ENCODE measurements at places on chromosomes 5 and 9.

DNA sequence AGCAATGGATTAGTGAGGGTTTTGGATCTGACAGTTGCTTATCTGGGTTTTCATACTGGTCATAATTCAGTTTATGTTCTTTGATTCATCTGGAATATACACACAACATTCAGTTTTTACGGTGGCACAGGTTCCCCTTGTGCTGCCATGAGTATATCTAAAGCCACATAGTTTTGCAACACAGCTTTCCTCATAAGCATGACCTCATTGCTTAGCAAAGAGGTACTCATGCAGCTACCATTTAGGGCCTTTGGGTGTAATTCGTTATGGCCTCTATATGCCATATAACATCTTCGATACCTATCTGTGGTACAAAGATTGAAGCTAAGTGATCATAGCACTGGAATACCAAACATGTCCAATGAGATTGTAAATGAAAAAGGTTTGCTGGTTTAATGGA, 2.9 kb upstream of the RBM22 start:
- DNase-seq: no peak

DNA sequence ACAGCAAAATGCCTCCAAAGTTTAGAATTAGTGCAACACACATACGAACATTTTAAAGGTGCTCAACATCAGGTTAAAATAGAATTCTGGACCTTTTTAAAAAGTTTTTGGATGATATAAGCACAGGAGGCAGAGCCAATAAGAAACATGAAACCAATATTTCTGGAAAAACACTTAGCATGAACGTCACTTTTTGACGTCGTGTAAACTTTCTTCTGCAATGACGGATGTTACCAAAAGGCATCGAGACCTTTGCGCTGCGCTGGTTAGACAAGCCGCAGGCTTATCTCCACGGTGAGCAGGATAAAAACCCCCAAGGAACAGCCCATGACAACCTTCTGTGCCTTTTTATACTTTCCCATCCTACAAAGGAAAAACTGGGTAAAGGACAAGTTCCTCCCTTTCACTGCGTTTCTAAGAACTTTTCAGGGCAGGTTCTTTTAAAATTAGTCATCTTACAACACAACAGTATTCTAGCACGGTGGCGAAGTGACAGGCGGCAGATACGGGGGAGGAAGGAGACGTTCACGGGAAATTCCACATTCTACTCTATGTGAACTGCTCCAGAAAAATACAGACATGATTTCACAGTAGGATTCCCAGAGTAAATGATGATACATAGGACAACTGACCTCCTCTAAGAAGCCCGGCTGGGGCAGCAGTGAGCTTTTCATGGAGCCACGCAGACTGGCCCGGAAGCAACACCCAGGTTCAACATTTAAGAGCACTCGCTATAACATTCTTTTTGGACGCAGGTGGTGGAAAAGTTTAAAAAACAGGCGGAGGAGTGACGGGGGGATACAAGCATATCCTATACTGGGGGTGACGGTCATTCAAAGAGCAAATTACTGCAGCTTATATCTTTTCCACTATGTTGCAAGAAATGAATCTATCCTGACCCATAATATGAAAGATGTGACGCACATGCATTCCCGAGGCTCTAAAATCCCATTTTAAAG, 52.4 kb downstream of the USP20 start:
- DNase-seq: no peak

- no peak for DNase-seq
Measured at GRCh38 chr5:170252720-170253350, 20.1 kb downstream of the C5orf58 start.

GRCh38 chr5:120354126-120354525, 110.0 kb upstream of the PRR16 start:
- no peak for DNase-seq

- DNase-seq: no peak
Measured at GRCh38 chr5:127865273-127865672, 162.1 kb downstream of the CCDC192 start.

DNA sequence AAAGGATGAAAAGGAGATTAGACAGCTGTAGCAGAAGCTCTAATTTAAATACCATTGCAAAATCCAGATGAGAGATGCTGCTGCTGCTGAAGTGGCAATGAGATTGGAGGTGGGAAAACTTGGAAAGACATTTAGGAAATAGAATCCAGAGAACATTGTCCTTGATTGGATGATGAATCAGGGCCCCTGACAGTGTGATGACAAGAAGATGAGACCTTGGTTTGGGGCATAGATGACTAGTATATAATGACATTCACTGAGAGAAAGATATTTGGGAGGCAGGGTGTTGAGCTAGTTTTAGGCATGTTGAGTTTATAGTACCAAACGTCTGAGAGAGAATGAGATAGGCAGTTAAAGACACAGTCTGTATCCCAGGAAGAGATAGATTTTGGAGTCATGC, 311.5 kb upstream of the MPDZ start:
- no peak for DNase-seq

DNA sequence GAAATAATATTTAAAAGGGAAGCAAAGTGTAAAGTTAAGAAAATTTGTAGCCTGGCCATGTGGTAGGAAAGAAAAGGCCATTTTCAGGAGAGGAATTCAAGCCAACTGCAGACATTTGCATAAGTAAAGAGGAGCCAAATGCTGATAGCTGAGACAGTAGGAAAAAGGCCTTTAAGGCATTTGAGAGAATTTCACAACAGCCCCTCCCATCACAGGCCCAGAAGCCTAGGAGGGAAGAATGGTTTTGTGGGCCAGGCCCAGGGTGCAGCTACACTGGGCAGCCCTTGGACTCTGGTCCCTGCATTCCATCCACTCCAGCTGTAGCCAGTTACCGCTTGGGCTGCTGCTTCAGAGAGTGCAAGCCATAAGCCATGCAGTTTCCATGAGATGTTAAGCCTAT, 1556.8 kb downstream of the EFNA5 start:
- DNase-seq: no peak

- no peak for DNase-seq
Measured at GRCh38 chr9:28799876-28800275, 1226.6 kb upstream of the C9orf72 start.

DNA sequence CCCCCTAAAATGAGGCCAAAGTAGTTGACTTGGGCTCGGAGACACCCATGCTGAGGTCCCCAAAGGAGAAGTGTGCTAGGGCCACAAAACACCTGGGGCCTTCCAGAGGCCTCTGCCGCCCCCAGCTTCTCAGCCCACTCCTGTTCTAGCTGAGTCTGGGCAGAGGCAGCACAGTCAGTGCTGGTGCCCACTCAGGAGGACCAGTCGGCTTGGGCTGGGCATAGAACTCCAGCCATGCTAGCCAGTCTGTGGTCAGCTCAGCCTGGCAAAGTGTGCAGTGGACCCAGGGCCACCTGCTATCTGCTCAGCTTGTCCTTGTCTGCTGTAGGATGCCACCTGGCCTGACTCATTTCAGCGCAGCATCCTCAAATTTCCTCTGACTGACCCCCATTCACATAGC, 254.6 kb downstream of the FSTL4 start:
- DNase-seq: no peak

GRCh38 chr5:113614191-113614590, 100.7 kb downstream of the YTHDC2 start:
- DNase-seq: no peak

GRCh38 chr5:172207511-172207910, 13.5 kb downstream of the EFCAB9 start:
- no peak for DNase-seq

GRCh38 chr5:31172881-31173280, 20.6 kb upstream of the CDH6 start:
- DNase-seq: no peak

- DNase-seq: no peak
Measured at GRCh38 chr9:134559013-134559412, 82.6 kb upstream of the COL5A1 start.

GRCh38 chr5:143980506-143980905, 168.5 kb downstream of the HMHB1 start:
- DNase-seq: no peak

DNA sequence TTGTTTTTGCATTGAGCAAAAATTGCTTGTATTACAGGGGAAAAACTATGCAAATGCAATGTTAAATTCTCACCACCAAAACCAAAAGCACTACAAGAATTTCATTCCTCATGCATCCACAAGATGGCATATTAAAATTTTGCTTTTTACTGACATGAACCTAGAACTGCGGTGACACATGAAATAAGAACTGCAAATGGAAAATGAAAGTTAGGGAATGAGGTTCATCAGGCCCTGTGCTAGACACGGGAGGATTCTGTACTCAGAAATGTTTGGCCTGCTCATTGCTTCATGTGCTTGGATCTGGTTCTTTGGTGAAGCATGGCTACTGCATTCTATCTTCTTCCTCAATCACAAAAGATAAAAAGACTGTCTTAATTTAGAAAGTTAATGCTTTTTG, 9.1 kb upstream of the RFK start:
- no peak for DNase-seq

DNA sequence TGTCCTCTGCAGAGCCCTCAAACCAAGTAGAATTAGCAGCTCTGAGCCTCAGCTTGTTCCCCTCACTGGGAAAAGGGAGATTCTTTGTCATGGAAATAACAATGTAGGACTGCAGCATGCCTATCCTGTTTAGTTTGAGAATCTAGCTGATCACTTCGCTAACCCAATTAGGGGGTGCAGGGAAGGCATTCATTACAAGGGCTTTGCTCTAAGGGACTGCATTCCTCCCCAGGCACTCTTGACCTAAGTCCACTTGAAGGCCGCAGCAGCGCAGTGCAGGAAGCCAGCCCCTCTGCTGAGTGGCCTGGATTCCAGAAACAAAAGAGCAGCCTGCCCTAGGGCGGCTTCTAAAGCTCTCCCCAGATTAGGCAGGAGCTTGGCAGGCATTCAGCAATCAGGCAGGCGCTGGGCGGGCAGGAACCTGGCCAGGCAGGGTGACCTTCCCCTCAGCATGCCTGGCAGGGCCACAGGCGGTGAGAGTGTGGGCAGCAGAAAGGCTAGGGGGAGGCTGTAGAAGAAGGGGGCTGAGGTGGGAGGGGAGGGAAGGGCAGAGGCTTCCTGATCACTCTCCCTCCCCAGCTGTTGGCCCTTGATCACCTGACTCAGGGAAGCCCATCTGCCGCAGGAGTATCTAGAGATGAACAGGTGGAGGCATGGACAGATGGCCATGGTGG, 24.8 kb downstream of the CCNJL start:
- no peak for DNase-seq

DNA sequence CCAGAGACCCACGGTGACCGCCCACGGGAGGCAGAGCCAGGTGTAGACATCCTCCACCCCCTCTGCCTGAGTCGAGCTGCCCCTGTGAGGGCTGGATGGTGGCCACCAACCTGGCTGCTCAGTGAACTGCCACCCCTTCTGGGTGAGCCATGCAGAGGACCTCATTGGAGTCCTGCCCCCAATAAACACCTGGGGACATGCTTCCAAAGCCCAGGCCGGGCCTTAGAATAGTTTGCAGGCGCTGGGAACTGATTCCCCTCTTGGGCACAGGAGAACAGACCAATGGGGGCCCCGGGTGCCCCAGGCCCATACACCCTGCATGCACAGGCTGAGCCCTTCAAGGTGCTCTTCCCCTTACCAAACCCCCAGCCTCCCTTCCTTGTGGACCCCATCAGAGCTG, 38.1 kb upstream of the GFPT2 start:
- no peak for DNase-seq

DNA sequence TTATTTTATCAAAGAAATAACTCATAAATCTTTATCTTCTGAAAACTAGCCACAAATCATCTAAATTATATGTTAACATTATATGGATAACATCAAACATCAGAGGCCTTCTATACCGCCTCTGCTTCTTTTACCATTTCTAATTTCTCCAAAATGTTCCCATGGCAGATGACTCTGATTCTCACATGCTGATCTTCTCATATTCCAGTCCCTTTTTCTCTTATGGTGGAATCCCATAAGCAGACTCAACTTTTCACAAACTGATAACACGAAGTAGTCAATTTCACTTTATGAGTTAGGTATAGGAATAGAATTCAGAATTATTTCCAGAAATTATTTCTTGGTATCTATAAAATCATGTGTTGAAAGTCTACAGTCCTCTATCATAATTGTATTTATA, 212.3 kb downstream of the ENC1 start:
- DNase-seq: no peak

DNA sequence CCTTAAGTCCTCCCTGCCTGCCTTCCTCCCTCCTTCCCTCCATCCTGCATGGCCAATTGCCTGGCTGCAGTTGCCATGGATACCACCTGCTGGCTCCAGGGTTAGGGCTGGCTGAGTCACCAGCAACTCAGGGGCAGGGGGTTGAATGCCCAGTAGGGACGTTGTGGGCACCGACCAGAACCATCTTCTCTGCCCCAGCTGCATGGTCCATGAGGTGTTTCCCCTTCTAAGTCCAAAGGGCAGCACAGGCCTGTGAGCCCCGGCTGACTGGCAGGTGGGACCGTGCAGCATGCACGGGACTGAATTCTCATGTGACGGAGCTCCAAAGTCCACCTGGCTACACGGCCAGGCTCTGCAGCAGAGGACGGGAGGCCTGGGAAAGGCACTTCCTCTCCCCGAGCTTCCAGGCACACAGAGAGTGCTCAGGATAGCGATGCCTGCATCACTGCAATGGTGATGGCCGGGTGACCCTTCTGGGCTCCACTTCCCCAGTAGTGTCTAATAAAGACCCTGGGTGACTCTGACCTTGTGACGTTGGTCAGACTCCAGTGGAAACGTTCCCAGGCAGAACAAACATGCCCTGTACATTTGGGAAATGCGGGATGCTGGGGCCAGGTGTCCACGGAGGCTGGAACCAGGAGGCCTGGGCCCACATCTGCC, 5.7 kb downstream of the ASS1 start:
- no peak for DNase-seq

GRCh38 chr9:97382099-97382718, 29.7 kb upstream of the TDRD7 start:
- DNase-seq: no peak

DNA sequence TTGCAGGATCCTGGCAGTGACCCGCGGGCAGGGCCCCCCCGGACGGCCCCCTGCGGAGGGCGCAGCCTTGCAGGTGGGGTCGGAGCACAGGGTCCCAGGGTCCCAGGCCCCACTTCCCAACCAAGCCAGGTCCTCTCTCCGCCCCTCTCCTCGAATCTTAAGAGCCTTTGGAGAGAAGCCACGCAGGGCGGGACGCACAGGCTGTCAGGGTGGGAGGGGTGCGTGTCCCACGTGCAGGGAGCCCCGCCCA, 18.4 kb upstream of the EGFL7 start:
- no peak for DNase-seq

DNA sequence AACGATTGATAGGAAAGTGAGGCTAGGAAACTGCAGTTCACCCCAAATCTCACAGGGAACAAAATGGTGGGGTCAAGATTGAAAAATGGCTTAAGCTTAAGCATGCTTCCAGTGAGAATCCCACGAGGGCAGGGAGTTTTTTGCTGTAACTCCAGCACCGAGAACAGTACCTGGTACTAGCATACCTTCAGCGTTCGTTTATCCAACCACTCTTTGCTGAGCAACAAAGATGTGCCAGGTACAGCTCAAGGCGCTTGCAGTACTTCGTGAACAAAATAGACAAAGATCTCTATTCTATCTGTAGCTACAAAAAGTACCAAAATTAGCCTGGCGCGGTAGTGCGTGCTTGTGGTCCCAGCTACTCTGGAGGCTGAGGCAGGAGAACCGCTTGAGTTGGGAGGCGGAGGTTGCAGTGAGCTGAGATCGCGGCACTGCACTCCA, 778 bp upstream of the PPP6C start:
- DNase-seq: no peak

Measured in stimulated activated CD8-positive, alpha-beta memory T cell treated with anti-CD3 and anti-CD28 coated beads, Interleukin-15, amount 100 ng/mL, for 24 hours (primary cell).